Activated CD8-positive, alpha-beta memory T cell treated with anti-CD3 and anti-CD28 coated beads for 36 hours (primary cell): ENCODE measurements at places on chromosomes 2 and 18. TPM values are rescaled to one million over a fixed set of nuclear protein-coding genes. Genes with fewer than 3 reads are reported as not detected.

VSNL1 gene
- not detected for total RNA-seq

TNFAIP6 gene
- total RNA-seq = not detected

SERPINB13 gene
- not detected for total RNA-seq

SCG2 gene
- not detected for total RNA-seq

DOCK10 gene
- 144 TPM for total RNA-seq

SPAST gene
- 19.5 TPM for total RNA-seq

CLIP4 gene
- total RNA-seq = 21.5 TPM

QPCT gene
- total RNA-seq = 5.5 TPM

SERPINB3 gene
- total RNA-seq = not detected

MARCHF4 gene
- not detected for total RNA-seq

SLC5A7 gene
- not detected for total RNA-seq

KYNU gene
- total RNA-seq = not detected

OR6B2 gene
- not detected for total RNA-seq

VIT gene
- total RNA-seq = not detected

TCF23 gene
- not detected for total RNA-seq

PJVK gene
- total RNA-seq = 1.5 TPM

ESPNL gene
- 0.04 TPM for total RNA-seq

IMPA2 gene
- 17.4 TPM for total RNA-seq

EFEMP1 gene
- not detected for total RNA-seq

C18orf32 gene
- 22.5 TPM for total RNA-seq

NT5C1B gene
- total RNA-seq = not detected

FAM237A gene
- total RNA-seq = not detected

GKN2 gene
- total RNA-seq = not detected
